ENCODE measurements at places on chromosomes 5 and 9.

GRCh38 chr5:107669096-107670031 lies 1.4 kb downstream of the EFNA5 start:
- no peak for DNase-seq

- no peak for DNase-seq
Observed at GRCh38 chr5:148191010-148191409, 11.8 kb upstream of the SPINK6 start.

- no peak for DNase-seq
Observed at GRCh38 chr5:150639377-150639692, 1.1 kb upstream of the SYNPO start.

GRCh38 chr5:113166852-113167366 lies 190.3 kb downstream of the DCP2 start:
- no peak for DNase-seq

DNA sequence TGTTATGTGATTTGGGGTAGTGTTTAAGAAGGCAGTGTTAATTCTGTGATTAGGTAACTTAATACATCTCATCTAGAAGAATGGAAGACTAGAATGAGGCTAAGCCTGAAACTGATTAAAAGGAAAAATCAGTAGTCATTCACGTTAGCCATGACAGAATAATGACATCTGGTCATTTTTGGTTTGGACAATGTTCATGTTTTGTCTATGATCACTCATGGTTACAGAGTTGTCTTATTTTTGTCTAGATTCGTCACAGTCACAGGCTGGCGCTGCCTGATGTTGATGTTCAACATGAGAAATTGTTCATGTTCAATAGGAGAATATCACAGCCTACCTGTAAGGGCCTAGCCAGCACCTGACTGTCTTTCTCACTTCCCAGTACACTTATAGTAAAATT lies 9.5 kb upstream of the DOCK2 start:
- DNase-seq: no peak

DNA sequence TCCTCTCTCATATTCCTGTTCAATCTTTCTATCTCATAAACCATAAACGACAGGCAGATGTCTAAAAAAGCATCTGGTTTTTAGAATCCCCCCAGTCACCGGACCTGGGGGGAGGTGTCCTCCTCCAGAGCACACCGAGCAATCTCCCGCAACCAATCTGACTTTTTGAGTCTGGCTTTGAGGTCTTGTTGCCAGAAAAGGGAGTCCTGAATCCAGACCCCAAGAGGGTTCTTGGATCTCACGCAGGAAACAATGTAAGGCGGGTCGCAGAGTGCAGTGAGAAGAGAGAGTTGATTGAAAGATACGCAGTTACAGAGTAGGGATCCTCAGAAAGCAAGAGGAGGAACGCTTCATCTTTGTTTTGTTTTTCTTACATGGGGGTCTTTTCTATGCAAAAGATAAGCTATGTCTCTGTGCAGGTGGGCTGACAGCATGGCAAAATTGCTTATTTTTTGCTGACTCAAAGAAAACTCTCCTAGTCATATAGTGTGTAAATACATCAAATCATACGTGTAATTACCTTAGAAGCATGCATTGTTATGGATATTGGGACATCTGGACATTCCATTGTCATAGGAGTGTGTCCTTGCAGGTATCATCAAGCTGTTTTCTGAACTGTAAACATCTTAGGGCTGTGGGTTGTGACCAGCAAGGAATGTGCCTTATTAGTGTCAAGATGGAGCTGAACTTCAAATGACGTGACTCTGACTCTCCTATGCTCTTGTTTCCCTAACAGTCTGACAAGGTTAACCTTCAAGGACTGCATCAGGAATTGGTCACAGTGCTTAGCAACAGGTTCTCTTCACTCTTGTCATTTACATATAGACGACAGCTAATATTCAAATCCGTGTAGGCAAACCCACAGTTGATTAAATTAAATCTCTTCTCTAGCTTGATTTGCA lies 159.3 kb upstream of the DAPK1 start:
- DNase-seq: no peak

DNA sequence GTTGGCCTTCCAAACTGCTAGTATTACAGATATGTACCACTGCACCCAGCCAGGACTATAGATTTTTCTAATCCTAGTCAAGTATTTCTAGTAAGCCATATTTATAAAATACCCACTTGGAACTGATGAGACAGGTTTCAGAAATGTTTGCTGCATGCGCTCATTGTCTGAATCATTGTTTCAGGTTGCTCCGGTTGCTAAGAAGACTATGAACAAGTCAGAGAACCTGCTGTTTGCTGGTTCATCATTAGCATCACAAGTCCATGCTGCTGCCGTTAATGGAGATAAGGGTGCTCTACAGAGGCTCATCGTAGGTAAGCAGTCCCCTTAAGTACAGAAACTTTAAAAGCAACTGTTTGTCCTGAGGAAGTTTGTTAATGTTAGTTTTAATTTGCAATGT lies 5.3 kb downstream of the INVS start:
- no peak for DNase-seq

DNA sequence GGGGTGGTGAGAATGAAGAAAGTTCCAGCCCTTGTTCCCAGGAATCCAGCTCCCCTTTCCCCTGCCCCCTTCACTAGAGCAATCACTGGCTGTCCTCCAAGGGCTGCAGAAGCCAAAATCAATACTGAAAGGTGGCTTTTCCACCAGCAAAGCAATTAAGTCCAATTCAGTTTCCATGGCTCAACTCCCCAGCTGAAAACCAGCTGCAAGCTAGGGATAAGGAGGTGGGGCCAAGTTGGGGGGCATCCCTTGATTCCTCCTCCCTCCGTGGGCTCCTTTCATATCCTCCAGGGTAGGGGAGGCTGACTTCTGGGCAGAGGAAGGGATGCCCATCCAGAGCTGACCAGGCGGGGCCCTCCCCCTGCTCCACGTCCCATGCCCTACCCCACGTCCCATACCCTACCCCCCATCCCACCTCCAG lies 22.7 kb downstream of the CAMK2A start:
- DNase-seq: no peak

GRCh38 chr5:151496041-151496484 lies 48.7 kb downstream of the SLC36A1 start:
- DNase-seq: no peak

GRCh38 chr9:90433398-90433941 lies 209.2 kb downstream of the DIRAS2 start:
- no peak for DNase-seq

GRCh38 chr9:126296687-126297086 lies 29.9 kb upstream of the MVB12B start:
- DNase-seq: no peak

DNA sequence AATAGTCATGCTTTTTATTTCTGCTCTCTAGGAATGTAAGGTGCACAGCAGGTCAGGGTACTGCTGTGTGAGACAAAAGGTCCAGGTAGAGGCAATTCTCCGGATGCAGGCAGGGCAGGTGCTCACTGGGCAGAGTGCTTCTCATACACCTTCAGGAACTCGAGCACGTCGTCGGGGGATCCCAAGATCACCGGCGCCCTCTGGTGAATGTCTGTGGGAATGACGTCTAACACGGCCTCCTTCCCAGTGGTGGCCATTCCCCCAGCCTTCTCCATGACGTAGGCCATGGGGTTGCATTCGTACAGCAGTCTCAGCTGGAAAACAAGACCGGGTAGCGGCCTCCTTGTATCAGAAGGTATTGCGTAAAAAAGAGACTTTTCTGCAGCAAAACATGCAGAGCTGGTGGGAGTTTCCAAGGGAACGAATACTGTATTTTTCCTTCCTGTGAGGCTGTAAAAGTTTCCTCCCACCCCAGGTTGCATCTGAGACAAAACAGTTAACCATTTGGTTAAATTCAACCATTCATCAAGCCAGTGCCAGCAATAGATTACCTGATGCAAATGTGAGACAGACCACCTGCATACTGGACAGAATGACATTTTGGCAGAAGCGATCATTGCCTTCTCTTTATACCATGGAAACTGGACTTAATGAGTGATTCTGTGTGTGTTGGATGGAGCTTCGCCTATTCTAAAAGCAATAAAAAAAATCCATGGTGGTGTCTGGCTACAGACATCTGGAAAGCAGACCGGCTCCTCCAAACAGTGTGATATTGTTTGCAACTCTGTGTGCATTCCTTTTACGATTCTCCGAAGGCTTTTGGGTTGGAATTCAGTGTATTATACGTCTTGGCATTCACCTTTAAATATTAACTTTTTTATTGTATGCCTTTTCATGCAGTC lies 9.9 kb upstream of the FBP2 start:
- peak; percentile 30 for DNase-seq

GRCh38 chr9:115204904-115205453 lies 87.0 kb upstream of the TNC start:
- no peak for DNase-seq

DNA sequence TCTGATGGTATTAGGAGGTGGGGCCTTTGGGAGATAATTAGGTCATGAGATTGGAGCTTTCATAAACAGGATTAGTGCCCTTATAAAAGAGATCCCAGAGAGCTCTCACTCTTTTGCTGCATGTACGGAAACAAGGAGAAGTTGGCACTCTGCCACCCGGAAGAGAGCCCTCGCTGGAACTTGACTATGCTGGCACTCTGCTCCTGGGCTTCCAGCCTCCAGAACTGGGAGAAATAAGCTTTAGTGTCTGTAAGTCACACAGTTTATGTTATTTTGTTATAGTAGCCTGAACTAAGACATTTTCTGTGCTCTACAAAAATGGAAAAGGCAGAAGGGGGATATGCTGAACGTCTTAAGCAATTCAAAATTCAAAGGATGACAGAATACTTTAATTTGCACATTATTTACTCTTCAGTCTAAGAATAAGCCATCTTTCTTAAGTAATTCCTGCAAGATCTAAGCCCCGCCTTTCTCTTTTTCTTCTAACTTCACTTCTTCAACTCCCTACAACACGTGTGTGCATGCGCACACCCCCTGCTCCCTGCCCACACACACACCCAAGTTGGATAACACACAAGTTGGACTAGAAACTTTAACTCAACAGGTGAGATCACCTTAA lies 17.3 kb downstream of the NFIB start:
- DNase-seq: no peak

DNA sequence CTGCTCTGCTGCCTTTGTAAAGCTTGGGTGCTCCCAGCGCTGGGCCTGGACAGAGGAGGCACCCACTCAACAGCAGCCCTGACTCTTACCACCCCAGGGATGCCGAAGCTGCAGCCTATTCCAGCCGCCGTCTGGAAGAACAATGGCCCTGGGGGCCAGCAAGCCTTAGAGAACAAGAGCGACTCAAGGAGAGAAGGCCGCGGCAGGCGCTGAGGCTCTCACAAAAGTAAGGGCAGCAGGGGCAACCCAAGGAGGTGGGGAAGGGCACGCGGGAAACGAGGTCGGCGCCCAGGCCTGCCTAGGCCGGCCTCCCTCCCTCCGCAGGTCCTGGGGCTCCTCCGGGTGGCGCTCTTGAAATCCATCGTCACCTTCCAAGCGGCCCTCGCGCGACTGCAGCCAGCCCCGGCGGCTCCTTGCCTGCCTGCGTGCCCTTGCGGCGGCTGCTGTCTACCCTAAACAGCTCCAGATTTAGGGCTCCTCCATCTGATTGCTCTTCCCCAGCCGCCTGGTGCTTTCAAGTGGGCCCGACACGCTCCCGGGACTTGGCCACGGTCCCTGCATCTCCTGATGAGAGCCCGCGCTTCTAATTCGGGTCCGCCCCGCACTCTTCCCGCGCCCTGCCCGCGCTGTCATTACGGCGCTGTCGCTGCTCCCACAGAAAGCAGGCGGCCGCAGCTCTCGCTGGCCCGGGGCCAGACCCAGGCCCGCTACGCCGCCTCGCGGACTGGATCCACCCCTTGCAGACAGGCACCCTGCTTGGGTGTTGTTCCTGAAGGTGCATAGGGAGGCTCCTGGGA lies 213.3 kb downstream of the SEMA6A start:
- DNase-seq: no peak
